ENCODE measurements at places on chromosomes 6 and 20.

- DNase-seq = peak; percentile 20
Observed at GRCh38 chr6:150334790-150335783, 33.7 kb upstream of the IYD start.

DNA sequence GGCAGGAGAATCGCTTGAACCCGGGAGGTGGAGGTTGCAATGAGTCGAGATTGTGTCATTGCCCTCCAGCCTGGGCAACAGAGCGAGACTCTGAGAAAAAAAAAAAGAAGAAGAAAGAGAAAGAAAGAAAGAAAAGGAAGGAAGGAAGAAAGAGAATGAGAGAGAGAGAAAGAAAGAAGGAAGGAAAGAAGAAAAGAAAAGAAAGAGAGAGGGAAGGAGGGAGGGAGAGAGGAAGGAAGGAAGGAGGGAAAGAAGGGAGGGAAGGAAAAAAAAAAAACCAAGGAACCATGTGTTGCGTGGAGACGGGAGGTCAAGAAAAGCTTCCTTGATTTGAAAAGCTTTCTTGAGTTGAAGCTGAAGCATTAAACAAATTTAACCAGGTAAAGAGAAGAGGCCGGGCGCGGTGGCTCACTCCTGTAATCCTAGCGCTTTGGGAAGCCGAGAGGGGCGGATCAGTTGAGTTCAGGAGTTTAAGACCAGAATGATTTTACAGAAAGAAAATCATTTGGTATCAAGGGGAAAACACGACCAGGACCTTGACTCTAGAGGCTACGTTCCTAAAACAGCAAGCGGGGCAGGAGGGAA is 90.5 kb upstream of the PRSS16 start:
- no peak for DNase-seq

- DNase-seq = no peak
Observed at GRCh38 chr20:25720285-25720684, 23.6 kb upstream of the ZNF337 start.

DNA sequence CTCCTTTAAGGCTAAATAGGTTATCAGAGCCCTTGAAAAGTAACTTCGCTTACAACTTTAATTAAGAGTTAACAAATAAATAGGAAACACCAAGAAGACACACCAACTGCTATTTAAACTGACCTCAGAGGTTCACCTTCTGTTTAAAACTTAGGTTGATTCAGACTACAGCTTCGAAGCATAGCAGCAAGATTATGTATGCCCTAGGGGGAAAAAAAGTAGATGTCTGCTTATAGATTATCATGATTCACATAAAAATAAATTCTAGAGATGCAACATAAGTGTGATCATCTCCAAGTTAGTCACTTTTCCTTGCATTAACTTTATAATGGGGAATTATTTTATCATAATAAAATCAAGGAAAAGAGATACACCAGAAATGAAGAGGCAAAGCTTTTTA is 8.9 kb downstream of the PNISR start:
- no peak for DNase-seq

GRCh38 chr20:49587111-49587570 is 19.2 kb upstream of the PTGIS start:
- DNase-seq = no peak

DNA sequence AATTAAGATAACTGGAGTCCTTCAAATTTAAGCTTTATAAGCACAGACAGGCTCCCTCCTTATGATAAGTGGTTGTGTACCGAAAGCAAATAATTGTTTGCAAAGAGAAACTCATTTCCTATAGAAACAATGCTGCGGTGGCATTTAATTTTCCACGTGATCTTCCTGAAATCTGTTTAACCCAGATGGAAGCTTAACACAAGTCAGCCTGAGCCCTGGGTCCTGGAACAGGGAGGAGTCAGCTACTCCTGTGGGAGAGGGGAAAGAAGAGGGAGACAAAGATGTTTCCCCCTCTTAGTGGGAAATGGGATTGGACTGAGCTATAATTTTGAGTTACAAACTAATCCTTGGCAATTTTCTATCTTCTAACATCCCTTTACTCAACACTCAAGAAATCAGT is 136.5 kb downstream of the ELOVL4 start:
- DNase-seq = no peak

DNA sequence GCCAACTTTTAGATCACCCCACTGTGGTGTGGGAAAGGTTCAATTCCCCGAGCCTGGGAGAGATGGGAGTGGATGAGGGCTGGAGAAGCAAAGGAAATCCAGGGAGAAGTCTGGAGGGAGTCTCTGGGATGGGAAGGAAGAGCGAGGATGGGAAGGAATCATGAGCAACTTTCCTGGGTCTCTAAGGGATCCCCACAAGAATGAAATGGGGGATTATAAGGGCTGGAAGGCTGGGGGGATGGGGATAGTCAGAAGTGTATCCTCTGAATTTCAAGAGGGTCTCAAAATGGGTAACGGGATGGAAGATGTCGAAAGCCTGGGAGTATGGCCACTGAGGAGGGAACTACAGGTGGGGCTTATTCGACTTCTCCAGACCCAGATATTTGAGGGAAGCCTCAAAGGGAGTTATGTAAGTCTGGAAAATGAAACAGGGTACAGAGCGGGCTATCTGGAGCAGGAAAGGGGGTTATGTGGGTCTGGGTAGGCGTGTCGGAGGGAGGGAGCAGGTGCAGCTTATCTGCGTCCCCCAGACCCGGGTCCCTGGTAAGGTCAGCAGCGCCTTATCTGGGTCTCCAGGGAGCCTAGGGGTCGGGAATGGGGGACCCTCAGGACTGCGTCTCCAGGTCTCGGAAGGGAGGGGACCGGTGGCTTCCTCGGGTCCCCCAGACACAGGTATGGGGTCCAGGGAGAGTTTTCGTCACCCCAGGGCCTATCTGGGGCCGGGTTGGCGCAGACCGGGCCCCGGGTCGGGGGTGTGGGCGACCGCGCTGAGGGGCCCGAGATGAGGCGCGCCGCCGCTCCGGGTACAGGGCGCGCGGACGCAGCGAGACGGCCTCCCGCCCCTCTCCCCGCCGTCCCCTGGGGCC is 550 bp downstream of the PLAGL2 start:
- no peak for DNase-seq
